ENCODE measurements at places on chromosomes 3 and 15. TPM values are rescaled to one million over a fixed set of nuclear protein-coding genes. Genes with fewer than 3 reads are reported as not detected.
A peak's percentile ranks its signal among the peaks of the same experiment; 100 is the strongest.

DNA sequence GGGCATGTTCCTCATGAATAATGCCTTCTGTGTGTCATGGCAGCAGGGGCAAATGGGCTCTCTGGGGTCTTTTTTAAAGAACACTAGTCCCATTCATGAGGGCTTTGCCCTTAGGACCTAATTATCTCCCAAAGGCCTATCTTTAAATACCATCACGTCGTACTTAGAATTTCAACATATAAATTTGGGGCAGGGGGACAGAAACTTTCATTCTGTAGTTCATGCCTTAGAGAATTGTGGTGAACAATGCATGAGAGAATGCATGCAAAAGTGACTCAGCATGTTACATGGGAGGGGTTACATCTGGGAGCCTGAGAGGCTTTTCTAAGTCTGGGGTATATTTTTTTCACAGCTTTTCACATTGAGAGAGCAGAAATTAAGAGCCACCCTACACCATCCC lies 208.5 kb upstream of the ROPN1 start:
- H3K36me3 ChIP-seq = no peaks in the 10 kb centered on the region
- H3K27ac ChIP-seq = no peak overlapping the region
- no peak overlapping the region for H3K4me3 ChIP-seq
- no peaks in the 10 kb centered on the region for H3K27me3 ChIP-seq
- no peak for DNase-seq

- no peaks in the 10 kb centered on the region for H3K36me3 ChIP-seq
- H3K27me3 ChIP-seq = no peaks in the 10 kb centered on the region
- H3K27ac ChIP-seq = no peak overlapping the region
- H3K4me1 ChIP-seq = no peaks in the 10 kb centered on the region
Observed at GRCh38 chr15:77857419-77857818, 220.1 kb downstream of the TBC1D2B start.

- no peak for DNase-seq
- H3K27me3 ChIP-seq = no peaks in the 10 kb centered on the region
- H3K4me1 ChIP-seq = no peaks in the 10 kb centered on the region
- H3K4me3 ChIP-seq = no peak overlapping the region
- H3K27ac ChIP-seq = no peak overlapping the region
Observed at GRCh38 chr15:91077029-91077428, 23.0 kb upstream of the SV2B start.

GRCh38 chr3:102176333-102177050 lies 258.3 kb upstream of the ZPLD1 start:
- no peak overlapping the region for H3K4me3 ChIP-seq
- no peak for DNase-seq
- no peaks in the 10 kb centered on the region for H3K27me3 ChIP-seq
- H3K27ac ChIP-seq = no peak overlapping the region
- no peaks in the 10 kb centered on the region for H3K36me3 ChIP-seq
- peaks cover 16% of the 10 kb centered on the region for H3K4me1 ChIP-seq

- DNase-seq = no peak
- H3K4me1 ChIP-seq = no peaks in the 10 kb centered on the region
- H3K27ac ChIP-seq = no peak overlapping the region
- H3K36me3 ChIP-seq = peaks cover 3% of the 10 kb centered on the region
Observed at GRCh38 chr3:52554026-52554755, 17.8 kb downstream of the UQCC5 start.

- no peaks in the 10 kb centered on the region for H3K27me3 ChIP-seq
- H3K4me3 ChIP-seq = no peak overlapping the region
- DNase-seq = no peak
- H3K36me3 ChIP-seq = no peaks in the 10 kb centered on the region
- H3K4me1 ChIP-seq = peaks cover 9% of the 10 kb centered on the region
- no peak overlapping the region for H3K27ac ChIP-seq
Observed at GRCh38 chr15:98856532-98856907, 151.1 kb downstream of the PGPEP1L start.

DNA sequence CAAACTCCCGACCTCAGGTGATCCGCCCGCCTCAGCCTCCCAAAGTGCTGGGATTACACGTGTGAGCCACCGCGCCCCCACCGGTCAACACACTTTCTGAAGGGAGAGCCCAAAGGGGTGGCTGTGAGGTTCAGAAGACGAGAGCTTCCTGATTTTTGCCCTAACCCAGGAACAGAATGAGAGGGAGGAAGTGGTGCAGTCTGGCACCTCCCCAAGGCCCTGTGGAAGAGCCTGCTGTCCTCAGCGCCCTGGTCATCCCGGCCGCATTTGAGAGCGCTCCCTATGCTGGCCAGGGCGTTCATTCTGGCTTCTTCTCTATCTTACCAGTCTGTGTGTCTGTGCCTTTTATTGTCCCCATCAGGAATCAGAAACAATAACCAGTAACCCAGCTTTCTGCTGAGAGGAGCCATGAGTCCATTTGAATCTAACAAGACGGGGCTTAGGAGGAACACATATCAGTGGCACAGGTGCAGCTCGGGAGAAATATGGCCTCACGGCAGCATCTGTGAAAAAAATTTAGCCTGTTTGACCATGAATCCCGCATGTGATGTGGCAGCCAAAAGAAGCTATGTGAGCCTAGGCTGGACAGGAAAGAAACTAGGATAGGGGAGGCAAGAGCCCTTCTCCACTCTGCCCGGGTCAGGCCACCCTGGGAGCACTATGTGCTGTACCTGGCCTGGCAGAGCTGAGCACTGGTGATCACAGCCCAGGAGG lies 12.9 kb downstream of the BDH1 start:
- no peak overlapping the region for H3K27ac ChIP-seq
- no peak overlapping the region for H3K4me3 ChIP-seq
- H3K36me3 ChIP-seq = peaks cover 29% of the 10 kb centered on the region
- no peaks in the 10 kb centered on the region for H3K27me3 ChIP-seq
- H3K4me1 ChIP-seq = no peaks in the 10 kb centered on the region

DNA sequence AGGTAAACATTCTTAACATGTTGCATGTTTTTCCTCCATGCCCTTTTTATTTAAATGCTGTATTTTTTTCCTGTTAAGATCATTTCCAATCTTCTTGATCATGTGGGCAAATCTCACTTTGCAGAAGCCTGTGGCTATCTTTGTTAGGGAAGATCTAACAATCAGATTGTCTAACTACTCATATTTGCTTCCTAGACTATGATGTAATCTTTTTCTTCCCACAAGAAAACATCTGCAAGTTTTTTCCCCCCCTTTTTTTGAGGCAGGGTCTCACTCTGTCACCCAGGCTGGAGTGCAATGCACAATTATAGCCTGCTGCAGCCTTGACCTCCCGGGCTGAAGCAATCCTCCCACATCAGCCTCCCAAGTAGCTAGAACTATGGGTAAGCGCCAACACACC lies 15.0 kb upstream of the LMOD3 start:
- H3K27me3 ChIP-seq = peaks cover 4% of the 10 kb centered on the region
- DNase-seq = no peak
- H3K4me3 ChIP-seq = no peak overlapping the region
- H3K36me3 ChIP-seq = no peaks in the 10 kb centered on the region

DNA sequence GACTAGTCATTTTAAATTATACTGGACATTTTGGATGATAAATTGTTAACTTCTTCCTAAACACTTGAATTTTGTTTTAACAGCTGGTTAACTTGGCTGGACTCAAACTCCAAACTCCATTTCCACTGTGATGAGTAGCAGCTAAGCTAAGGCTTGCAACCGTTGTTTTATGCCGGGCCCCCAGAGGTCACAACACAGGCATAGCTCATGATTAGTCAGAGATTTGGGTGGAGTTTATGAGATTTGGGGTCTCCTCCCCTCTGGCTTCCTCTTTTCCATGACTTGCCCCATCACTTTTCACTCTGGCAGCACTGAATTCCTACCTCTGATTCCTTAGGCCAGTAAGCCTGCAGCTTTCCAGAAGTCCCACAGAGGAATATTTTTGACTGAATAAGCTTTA lies 12.8 kb downstream of the THAP10 start:
- no peak overlapping the region for H3K27ac ChIP-seq
- no peak for DNase-seq
- no peak overlapping the region for H3K4me3 ChIP-seq
- H3K27me3 ChIP-seq = no peaks in the 10 kb centered on the region

- H3K27ac ChIP-seq = no peak overlapping the region
- no peaks in the 10 kb centered on the region for H3K36me3 ChIP-seq
- no peak overlapping the region for H3K4me3 ChIP-seq
Observed at GRCh38 chr3:68904578-68904977, 27.8 kb downstream of the TAFA4 start.

- H3K27ac ChIP-seq = no peak overlapping the region
- DNase-seq = peak; percentile 52
- no peak overlapping the region for H3K4me3 ChIP-seq
- peaks cover 24% of the 10 kb centered on the region for H3K4me1 ChIP-seq
- H3K27me3 ChIP-seq = no peaks in the 10 kb centered on the region
Observed at GRCh38 chr3:32283304-32283703, 44.8 kb downstream of the CMTM8 start.

GRCh38 chr15:101012326-101013200 lies 93.4 kb downstream of the LRRK1 start:
- no peak overlapping the region for H3K4me3 ChIP-seq
- no peak overlapping the region for H3K27ac ChIP-seq
- H3K27me3 ChIP-seq = no peaks in the 10 kb centered on the region

- H3K27me3 ChIP-seq = no peaks in the 10 kb centered on the region
- H3K4me1 ChIP-seq = peaks cover 4% of the 10 kb centered on the region
- H3K27ac ChIP-seq = peak overlapping the region; percentile 12
- no peak overlapping the region for H3K4me3 ChIP-seq
Observed at GRCh38 chr15:77021803-77022381, 27.0 kb downstream of the PSTPIP1 start.

DNA sequence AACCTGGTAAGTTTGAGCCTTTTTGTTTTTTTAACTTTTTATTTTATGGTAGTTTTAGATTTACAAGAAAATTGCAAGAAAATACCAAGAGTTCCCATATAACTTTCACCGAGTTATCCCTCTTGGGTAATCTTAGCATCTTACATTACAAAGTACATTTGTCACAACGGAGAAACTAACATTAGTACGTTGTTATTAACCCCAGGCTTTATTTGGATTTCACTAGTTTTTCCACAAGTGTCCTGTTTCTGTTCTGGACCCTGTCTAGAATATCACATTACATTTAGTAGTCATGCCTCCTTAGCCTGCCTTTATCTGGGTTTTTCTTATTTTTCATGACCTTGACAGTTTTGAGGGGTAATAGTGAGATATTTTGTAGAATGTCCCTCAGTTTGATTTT lies 53.5 kb upstream of the KPNA4 start:
- H3K4me1 ChIP-seq = no peaks in the 10 kb centered on the region
- DNase-seq = no peak
- H3K27ac ChIP-seq = no peak overlapping the region
- no peak overlapping the region for H3K4me3 ChIP-seq

DNA sequence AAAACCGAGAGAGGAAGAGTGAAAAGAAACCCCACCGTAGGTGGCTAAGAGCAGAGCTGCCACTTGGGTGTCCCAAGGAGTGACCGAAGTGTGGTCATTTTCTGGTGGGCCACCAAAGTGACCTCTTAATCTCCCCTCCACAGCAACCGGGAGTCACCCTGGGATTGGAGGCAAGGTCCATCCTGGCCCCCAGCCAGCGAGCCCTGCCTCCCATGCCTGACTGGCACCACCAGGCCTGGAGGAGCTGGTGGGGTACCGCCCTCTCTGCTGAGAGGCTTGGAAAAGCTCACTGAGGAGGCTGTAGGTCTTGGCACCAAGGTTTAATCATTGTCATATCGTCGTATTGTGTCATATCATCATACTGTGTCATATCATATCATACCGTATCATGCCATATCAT lies 74.0 kb upstream of the TRPM1 start:
- no peaks in the 10 kb centered on the region for H3K27me3 ChIP-seq
- no peak for DNase-seq
- no peaks in the 10 kb centered on the region for H3K36me3 ChIP-seq
- H3K27ac ChIP-seq = no peak overlapping the region
- peaks cover 3% of the 10 kb centered on the region for H3K4me1 ChIP-seq
- H3K4me3 ChIP-seq = no peak overlapping the region

GRCh38 chr3:81217101-81217500 lies 544.3 kb downstream of the GBE1 start:
- DNase-seq = no peak
- no peak overlapping the region for H3K4me3 ChIP-seq
- H3K27me3 ChIP-seq = no peaks in the 10 kb centered on the region
- no peak overlapping the region for H3K27ac ChIP-seq

GRCh38 chr15:83016906-83017305 lies 5.5 kb upstream of the C15orf40 start:
- peaks cover 34% of the 10 kb centered on the region for H3K36me3 ChIP-seq
- no peaks in the 10 kb centered on the region for H3K27me3 ChIP-seq
- H3K4me1 ChIP-seq = peaks cover 11% of the 10 kb centered on the region
- no peak overlapping the region for H3K27ac ChIP-seq

DNA sequence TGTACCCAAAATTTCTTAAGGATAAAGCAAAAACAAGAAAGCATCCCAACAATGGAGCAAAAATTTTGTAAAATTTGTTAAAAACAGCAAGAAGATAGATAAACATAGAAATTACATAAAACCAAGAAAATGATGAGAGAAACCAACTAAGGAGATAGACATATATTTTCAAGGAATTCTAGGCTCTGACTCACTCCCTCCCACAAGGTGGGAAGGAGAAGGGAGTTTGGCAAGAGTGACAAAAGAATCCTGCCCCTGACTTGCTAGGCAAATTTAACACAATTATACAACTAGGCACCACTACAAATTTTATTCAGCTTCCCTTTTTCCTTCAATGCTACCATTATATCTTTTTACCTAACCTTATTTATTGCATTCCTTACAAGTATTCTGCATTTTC lies 70.9 kb downstream of the MYO9A start:
- H3K27ac ChIP-seq = no peak overlapping the region
- no peaks in the 10 kb centered on the region for H3K27me3 ChIP-seq

DNA sequence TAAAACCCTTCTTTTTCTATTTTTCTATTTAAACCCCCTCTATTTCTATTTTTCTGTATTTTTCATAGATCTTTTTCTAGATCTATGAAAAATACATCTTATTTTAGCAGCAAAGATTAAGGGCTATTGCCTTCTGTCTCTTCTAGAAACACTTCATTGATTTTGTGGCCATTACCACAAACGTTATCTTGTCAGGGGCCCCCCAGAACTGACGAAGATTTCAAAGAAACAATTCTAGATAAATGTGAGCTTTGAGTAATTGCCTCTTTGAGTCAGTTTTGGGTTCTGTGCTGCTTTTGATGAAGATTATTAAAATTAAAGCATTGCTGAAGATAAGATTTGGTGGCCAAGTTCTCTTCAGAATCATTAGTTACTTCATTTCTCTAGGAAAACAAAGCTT lies 279.6 kb upstream of the PEX5L start:
- no peaks in the 10 kb centered on the region for H3K4me1 ChIP-seq
- H3K27ac ChIP-seq = no peak overlapping the region
- no peaks in the 10 kb centered on the region for H3K27me3 ChIP-seq
- no peaks in the 10 kb centered on the region for H3K36me3 ChIP-seq
- no peak overlapping the region for H3K4me3 ChIP-seq

GRCh38 chr3:181230258-181230657 lies 240.7 kb upstream of the DNAJC19 start:
- H3K36me3 ChIP-seq = no peaks in the 10 kb centered on the region
- H3K4me1 ChIP-seq = no peaks in the 10 kb centered on the region
- peaks cover 6% of the 10 kb centered on the region for H3K27me3 ChIP-seq
- DNase-seq = no peak
- no peak overlapping the region for H3K27ac ChIP-seq

- H3K36me3 ChIP-seq = no peaks in the 10 kb centered on the region
- H3K27ac ChIP-seq = no peak overlapping the region
- no peak overlapping the region for H3K4me3 ChIP-seq
- H3K27me3 ChIP-seq = no peaks in the 10 kb centered on the region
- peaks cover 4% of the 10 kb centered on the region for H3K4me1 ChIP-seq
Observed at GRCh38 chr3:141371882-141372281, 3.6 kb downstream of the ZBTB38 start.

Gene GRAMD2A
- total RNA-seq = not detected

Gene CHRFAM7A
- total RNA-seq = 1.2 TPM

Gene LMAN1L
- 1.1 TPM for total RNA-seq

Gene PLSCR2
- 0.61 TPM for total RNA-seq

Gene RYR3
- not detected for total RNA-seq

Gene SYNM
- 0.36 TPM for total RNA-seq

Gene DAZL
- not detected for total RNA-seq

Gene ROPN1
- total RNA-seq = not detected

Gene COLQ
- total RNA-seq = 1.9 TPM
